ENCODE measurements at places on chromosomes 11 and 22.

- no peak for DNase-seq
Measured at GRCh38 chr22:46002757-46003270, 25.9 kb upstream of the WNT7B start.

- no peak for DNase-seq
Measured at GRCh38 chr22:46801826-46802607, 39.6 kb downstream of the TBC1D22A start.

DNA sequence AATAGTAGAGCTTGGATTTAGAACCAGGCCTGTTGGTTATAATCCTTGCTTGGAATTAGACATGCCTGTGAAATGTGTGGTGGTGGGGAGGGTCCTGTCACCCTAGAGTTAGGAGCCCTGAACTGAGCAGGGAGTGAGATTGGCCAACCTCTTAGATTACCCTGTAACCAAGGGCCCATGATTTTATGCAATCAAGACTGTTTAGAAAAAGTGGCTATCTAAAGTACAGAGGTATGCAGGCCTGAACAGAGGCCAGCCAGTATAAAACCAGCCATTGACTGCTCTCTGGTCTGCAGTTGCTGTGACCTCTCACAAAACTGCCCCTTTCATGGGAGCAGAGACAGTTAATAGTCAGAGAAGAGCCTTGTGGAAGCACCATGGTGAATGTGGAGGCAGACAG is 36.2 kb downstream of the SERPINH1 start:
- no peak for DNase-seq

GRCh38 chr11:69356703-69357457 is 62.9 kb downstream of the MYEOV start:
- no peak for DNase-seq

- DNase-seq, result no peak
Measured at GRCh38 chr11:42620796-42621195, 691.0 kb upstream of the API5 start.

GRCh38 chr22:48697694-48698276 is 1129.9 kb downstream of the BRD1 start:
- no peak for DNase-seq

- no peak for DNase-seq
Measured at GRCh38 chr22:35991168-35991567, 37.5 kb downstream of the RBFOX2 start.

- no peak for DNase-seq
Measured at GRCh38 chr22:39434721-39435120, 22.1 kb upstream of the MGAT3 start.

GRCh38 chr11:82458761-82459160 is 274.9 kb downstream of the FAM181B start:
- DNase-seq, result no peak

Measured in CD4-positive, alpha-beta T cell treated with Interleukin-6 for 4 hours (primary cell).